ENCODE measurements at places on chromosomes 12 and 14. TPM values are rescaled to one million over a fixed set of nuclear protein-coding genes. Genes with fewer than 3 reads are reported as not detected.

- no peak for DNase-seq
Observed at GRCh38 chr14:95611293-95611880, 74.8 kb upstream of the TCL1B start.

GRCh38 chr14:55245657-55246268 is 25.5 kb upstream of the FBXO34 start:
- peak; percentile 32 for DNase-seq

GRCh38 chr12:114665411-114666260 is 18.3 kb downstream of the TBX3 start:
- no peak for DNase-seq

DNA sequence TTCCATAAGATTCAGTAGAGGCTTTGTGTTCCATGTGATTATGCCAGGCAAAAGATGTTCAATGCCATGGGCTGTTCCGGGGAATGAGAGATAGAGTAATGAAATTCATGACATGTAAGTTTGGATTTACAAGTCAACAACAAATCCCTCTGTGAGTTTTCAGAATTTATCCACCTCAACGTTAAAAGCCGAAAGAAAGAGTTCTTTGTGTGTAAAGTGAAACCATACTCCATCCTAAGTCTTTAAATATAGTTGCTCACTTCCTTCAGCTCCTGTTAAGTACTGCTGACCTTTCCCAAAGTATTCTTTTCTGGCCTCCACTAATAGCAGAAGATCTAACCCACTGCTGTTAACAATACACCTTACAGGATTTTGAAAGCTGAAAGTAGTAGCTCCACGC is 190.0 kb downstream of the TMX1 start:
- DNase-seq, result no peak

DNA sequence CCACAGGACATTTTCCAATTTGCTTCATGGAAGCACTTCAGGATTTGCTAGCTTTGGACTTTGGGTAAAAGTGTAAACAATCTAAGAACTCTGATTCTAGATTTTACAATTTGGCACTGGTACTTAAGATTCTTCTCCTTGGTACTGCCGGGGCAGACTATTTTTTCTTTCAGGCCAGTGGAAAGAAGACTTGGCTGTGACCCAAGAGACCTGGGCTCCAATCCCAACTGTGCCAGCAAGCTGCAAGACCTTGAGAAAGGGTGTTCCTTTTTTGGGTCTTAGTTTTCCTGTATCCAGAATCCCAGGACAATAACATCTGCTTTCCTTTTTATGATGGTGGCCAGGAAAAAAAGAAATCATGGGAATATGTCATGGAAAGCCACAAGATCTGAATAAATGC is 148.1 kb upstream of the CRY1 start:
- DNase-seq, result no peak

DNA sequence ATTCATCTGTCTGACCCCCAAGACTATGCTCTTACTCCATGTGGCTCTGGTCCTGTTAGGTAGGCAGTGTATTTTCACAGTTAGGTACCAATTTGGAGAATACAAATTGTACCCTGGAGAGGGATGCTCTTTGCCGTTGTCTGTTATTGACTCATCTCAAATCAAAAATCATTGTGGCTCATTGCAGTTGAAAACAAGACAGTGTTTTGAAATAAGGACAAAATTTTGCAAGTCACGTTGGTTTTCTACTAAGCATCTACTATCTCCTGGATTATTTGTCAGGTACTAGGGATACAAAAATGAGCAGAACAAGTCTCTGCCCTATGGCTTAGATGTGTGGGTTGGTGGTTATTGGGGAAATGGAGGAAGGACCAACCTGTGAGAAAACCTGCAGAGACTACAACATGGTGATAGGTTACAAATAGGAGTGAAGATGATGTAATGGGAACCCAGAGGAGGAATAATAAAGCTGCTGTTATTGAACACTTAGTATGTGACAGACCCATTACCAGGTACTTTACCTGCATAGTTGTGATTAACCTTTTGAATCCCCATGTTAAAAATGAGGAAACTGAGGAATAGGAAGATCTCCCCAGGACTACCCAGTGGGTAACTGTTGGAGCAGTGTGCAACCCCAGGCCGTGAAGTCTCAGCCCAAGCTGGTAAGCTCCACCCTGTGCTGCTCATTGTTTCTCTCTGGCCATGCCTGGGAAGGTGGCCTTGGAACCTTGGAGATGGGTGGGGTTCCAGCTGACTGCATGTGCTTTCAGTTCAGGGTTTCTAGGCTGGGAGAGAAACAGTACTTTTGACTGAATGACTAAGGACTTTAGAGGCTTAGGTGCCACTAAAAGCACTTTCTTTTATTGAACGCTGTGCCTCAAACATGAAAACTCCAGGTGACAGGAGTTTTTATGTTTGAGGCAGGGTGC is 72.9 kb upstream of the SRSF5 start:
- no peak for DNase-seq

The RTL1 gene
- not detected for total RNA-seq
